IgD-negative memory B cell (primary cell): ENCODE measurements at places on chromosomes 6 and 20. TPM values are rescaled to one million over a fixed set of nuclear protein-coding genes. Genes with fewer than 3 reads are reported as not detected.

Gene OR12D3
- polyA plus RNA-seq: not detected

Gene CDSN
- not detected for polyA plus RNA-seq

Gene LRRC73
- not detected for polyA plus RNA-seq

Gene MTFR2
- 1.5 TPM for polyA plus RNA-seq

Gene TBC1D22B
- polyA plus RNA-seq: 6.9 TPM

Gene SLC44A4
- polyA plus RNA-seq: not detected

Gene HMGN3
- 87.8 TPM for polyA plus RNA-seq

Gene LPIN3
- polyA plus RNA-seq: not detected

Gene C2
- not detected for polyA plus RNA-seq

Gene IP6K3
- not detected for polyA plus RNA-seq

Gene CST2
- polyA plus RNA-seq: not detected

Gene HCRTR2
- not detected for polyA plus RNA-seq
